CD4-positive, alpha-beta T cell treated with Interleukin-15 for 1 hour (primary cell): ENCODE measurements at places on chromosomes 6 and 20.

DNA sequence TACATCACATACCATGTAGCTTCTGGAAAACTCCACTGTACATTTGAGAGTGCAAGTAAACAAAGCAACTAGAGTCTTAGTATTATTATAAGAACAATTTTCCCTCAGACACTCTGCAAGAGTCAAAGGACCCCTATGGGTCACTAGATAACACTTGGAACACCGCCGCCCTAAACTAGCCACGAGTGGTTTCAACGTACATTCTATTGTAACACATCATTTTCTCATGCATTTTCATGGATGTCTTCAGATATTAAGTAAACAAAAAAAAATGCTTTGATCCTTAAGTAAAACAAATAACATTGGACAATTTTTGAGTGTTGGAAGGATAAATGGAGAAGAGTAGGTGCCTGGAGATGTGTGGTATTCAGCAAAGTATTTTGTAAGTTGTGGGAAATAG lies 3.2 kb upstream of the RNF146 start:
- no peak for DNase-seq

- DNase-seq, result no peak
Measured at GRCh38 chr6:147001621-147002020, 202.6 kb upstream of the STXBP5 start.

DNA sequence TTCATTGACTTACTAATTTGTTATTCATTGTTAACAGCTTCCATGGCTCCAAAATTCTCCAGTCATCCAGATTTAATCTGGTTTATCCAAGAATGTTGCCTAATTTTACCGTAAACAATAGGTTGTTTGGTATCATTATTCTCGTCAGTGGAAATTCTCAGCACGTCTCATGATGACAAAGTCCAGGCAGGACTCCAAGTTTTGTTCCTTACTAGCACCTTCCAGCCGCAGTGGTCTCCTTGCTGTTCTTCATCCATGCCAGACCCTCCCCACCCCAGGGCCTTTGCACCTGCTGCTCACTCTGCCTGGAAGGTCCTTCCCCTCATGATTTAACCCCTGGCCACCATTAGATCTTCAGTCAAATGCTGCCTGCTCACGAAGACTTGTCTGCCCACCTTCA lies 48.1 kb upstream of the NAA20 start:
- DNase-seq, result no peak

DNA sequence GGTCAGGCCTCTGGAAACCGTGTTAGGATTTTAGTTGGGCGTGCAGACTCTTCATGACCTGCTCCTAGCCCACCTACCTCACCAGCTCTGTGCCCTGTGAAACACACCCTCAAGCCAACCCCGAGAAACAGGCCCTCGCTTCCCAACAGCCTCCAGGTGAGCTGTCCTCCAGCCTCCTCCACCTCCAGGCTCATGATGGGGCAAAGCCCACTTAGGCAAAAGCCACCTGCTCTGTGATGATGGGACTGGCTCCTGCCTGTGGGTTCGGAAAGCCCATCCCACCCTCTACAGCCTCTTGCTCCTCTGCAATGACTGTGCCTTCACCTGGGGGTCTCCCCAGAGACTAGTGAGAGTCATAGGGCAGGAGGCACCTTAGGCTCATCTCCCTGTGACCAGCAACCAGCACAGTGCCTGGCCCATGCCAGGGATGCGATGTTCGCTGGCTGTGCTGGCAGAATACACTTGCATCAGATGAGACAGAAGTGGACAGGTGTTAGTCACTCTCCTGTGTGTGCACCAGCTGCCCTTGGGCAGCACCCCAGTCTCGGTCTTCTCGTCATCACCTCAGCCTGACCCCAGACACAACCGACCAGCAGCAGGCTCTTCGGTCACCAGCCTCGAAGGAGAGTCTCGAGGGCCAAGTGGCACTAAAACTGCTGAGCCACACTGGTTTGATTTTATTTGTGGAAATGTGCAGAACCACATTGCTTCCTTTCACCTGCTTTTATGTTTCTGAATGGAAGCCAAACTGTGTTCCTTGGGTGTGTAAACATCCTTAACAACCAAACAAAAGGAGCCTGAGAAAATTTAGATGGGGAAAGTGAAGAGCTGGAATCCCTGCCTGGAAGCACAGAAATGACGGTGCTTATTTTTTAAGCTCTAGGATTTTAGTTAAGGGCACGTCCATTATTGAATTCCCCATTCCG lies 10.7 kb downstream of the PXDC1 start:
- DNase-seq, result no peak

DNA sequence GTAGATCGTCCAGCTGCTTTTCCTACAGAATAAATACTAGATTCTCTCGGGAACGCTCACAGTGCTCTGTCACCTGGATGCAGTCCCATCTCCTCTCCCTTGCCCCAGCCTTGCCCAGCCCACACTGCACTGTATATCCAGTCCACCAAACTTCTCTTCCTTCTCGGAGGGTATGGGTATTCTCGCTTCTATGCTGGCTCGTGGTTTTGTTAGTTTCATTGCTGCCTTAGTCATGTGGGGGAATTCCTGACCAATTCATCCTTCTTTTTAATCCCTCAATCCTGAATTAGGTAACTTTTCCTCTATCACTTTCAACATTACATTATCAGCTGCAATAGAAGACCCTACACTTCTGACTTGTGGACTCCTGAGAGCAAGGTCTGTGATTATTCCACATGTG lies 252.4 kb downstream of the GMDS start:
- DNase-seq, result no peak

DNA sequence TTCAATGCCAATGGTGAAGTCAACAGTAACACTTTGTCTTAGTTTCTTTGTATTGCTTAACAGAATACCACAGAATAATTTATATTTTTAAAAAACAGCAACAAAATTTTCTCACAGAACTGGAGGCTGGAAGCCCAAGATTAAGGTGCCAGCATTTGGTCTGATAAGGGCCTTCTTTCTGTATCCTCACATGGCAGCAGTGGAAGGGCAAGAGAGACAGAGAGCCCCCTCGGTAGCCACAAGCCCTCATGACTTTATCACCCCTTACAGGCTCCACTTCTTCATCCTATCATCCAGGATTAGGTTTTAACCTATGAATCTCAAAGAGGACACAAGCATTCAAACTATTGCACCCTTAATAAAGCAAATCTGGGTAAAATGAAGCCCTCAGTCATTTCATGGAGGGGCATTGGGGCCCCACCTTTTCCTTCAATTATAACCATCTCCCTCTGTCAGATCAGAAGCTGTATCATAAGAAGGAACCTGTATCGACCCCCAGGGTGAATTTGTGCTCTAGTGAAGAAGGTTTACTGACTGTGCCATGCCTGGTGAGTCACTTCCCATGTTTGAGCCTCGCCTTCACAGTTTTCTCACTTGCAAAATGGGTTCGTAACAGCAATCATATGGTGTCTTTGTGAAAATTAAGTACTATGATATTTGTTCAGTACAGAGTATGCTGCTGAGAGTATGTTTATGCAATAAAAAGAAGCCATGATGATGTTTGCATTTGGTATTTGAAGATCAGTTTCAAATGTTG lies 178.2 kb downstream of the LRFN2 start:
- no peak for DNase-seq

DNA sequence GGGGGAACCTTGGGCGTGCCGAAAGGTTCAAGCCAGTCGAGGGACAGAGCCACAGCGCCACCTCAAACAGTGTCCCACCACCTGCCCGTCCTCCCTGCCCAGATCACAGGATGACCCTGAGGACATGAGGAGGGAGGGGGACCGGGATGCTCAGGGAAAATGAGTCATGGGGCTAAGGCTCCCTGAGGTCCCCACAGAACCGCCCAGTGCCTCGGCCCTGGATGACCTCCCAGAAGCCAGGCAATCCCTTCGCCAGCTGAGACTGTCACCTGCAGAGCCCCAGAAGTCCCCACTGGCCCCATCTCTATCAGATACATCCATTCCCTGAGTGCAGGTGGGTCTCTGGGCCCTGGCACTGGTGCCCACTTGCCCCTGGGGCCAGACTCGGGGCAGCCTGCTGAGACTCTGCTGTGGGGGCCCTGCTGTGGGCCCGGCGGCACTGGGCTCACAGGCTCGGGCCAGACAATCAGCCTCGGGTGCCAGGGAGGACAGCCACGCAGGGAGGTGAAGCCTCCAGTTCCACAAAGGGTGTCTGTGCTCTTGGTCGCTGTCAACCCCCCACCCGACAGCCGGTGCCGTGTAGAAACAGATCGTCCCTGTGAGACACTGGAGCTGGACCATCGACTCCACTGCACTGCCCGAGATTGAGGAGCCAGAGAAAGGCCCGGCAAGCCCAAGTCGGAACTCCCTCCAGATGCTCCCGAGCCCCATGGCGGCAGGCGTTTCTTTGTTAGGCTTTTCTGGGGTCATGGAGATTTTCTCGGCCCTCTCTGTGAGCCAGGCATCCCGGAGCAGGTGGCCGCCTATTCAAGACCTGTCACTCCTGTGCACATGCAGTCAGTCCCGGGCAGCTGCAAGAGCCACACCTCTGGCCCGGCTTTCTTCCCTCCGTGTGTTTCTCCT lies 26.1 kb downstream of the PXDC1 start:
- DNase-seq, result no peak

GRCh38 chr6:115932481-115932880 lies 128.2 kb downstream of the FRK start:
- DNase-seq, result no peak

GRCh38 chr6:47680051-47680450 lies 18.3 kb upstream of the ADGRF4 start:
- no peak for DNase-seq

GRCh38 chr6:55898342-55898741 lies 23.0 kb upstream of the BMP5 start:
- DNase-seq, result no peak

DNA sequence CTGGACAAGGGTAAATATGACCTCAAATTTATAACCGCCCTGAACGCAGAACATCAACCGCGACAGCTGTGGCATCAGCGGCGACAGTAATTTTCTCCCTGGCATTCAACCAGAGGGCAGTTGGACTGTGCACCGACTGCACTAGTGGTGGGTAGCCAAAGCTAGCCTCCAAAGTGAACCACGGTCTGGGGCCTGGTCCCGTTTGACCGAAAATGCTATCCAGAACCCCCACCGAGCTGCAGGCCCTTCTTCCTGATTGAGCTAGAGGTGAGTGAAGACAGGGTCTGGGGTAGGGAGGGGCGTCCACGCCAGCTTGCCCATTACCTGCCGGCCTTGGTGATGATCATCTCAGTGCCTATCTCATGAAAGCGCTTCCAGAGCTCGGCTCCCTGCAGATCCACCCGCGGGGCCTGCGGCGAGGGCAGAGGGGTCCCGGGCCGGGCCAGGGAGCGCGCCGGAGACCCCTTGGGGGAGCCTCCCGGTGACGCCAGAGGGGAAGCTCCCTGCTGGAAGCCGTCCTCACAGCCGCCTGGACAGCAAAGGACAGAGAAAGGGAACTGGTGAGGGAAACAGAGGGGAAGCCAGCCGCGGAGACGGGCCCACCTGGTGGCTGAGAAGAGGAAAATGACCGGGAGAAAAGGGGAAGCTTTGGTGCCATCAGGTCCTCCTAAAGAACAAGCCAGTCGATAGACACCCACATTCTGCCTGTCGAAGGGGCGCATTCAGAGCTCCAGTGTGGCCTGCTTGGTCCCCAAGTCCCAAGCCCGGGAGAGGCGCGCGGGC lies 2.0 kb downstream of the TBX18 start:
- DNase-seq, result no peak

DNA sequence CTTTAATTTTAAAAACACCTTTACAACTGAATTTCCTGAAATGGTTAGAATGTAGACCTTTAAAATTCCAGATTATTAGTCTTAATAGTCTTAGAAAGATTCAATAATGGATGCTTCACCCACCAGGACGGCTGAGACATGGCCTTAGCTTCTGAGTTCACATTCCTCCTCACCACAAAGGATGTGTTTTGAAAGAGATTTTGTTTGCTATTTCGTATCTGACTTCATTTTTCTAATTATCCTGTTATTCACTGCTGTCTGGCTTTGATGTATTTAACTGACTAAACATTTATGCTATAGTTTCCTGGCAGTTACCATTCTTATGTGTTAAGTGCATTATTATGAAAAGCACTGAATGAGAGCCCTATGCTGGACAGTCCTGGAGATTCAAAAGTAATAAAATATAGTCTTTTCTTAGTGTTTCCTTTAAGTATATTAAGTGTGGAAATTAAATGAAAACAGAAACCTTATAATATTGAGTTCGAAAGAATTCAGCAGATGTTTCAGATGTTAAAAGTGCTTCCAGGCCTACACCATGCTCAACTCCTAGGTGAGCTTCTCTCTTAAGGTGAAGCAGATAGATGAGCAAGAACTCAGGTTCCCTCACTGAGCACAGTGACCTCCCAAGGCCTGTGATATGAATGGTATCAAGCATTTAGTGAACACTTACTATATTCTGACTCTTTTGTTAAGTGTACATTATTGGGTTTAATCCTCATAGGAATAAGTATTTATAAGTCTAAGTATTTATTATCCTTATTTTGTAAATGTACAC lies 40.3 kb downstream of the MAP3K4 start:
- DNase-seq, result no peak

- no peak for DNase-seq
Measured at GRCh38 chr20:1280195-1281102, 14.4 kb downstream of the SNPH start.

DNA sequence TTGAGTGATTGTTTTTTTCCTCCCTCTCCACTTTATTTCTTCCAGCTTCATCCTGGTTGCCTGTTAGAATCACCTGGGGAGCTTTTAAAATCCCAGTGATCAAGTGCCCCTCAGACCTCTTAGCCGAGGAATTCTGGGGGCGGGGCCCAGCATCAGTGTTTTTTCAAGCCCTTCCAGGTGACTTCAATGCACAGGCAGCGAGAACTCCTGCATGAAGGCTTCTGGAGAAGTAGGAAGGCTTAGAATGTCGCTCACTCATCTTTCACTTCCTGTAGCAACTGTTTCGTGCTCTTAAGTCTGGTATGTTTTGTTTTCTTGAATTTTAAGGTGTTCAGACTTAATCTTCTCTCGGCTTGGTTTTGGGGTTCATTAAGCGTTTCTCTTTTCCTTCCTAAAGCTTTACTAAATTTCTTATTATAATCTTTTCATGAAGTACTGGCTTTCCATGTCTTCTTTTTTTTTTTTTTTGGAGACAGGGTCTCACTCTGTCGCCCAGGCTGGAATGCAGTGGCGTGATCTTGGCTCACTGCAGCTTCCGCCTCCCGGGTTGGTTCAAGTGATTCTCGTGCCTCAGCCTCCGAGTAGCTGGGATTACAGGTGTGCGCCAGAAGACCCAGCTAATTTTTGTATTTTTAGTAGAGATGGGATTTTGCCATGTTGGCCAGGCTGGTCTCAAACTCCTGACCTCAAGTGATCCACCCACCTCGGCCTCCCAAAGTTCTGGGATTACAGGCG lies 30.9 kb upstream of the TULP1 start:
- DNase-seq, result no peak
